Heart right ventricle (tissue), 16 donors: ENCODE measurements at places on chromosomes 4 and X. TPM values are rescaled to one million over a fixed set of nuclear protein-coding genes. Genes with fewer than 3 reads are reported as not detected.

The FGF16 gene
- not detected for total RNA-seq

The ZIC3 gene
- total RNA-seq, result not detected

The CT45A2 gene
- not detected for total RNA-seq

The RGN gene
- total RNA-seq, result 25.4 TPM

The PAGE1 gene
- not detected for total RNA-seq

The CSAG1 gene
- not detected for total RNA-seq

The DMRTC1 gene
- not detected for total RNA-seq

The KLKB1 gene
- 1.3 TPM for total RNA-seq

The ADRA2C gene
- total RNA-seq, result 8.8 TPM

The GPR82 gene
- not detected for total RNA-seq

The ARMCX1 gene
- total RNA-seq, result 34.8 TPM

The HSFX2 gene
- 1.1 TPM for total RNA-seq

The CPE gene
- total RNA-seq, result 27.4 TPM

The SMIM14 gene
- 11.6 TPM for total RNA-seq
